ENCODE measurements at places on chromosomes 16 and 17.

DNA sequence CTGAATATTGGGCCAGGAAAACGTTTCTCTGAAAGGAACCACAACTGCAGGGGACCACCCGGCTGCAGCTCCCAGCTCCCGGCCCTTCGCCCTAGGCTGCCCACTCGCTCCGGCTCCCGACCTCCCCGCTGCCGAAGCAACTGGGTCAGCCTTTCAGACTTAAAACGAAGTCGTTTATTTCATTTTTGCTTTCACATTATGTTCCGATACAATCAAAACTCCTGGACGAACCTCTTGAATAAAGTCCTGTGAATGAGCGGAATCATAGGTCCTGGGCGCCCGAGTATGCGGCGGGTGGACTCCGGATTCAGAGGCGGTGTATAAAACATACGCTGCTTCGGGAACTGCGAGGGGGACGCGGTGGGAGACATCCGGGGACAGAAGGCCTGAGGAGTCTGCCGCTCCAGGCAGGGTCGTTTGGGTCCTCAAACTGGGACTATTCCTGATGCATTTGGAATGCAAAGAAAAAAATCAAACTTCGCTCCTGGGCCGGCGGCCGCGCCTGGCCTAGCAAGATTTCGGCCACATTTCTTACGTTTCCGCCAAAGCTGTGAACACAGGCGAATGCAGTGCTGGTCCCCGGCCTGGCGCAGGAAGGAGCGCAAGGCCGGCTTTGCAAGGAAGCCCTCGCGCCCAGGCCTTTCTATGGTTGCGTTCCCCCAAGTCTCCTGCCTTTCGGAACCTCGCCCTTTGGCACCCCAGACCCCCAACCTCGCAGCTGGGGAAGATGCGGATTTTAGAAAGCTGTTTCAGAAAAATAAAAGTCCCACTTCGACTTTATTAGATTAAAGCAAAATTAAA is 3.7 kb downstream of the CBLN1 start:
- DNase-seq = no peak

DNA sequence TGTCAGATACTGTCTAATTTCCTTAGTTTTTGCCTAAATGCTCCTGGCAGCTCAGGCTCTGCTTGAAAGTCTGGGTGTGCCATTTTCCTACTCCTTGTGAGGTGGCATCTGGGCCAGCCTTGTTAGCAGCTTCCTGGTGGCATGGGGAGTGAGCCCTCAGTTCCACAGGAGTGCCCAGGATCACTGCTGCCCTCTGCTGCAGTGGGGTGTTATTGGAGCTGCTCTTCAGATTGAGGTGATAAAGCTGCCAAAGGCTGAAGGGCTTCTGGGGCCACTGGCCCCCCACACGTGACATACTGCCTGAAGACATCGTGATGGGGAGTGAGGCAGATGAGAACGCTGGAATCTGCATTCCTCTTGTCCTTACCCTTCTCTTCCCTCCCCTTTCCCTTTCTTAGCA is 27.4 kb downstream of the CEP95 start:
- DNase-seq = no peak

DNA sequence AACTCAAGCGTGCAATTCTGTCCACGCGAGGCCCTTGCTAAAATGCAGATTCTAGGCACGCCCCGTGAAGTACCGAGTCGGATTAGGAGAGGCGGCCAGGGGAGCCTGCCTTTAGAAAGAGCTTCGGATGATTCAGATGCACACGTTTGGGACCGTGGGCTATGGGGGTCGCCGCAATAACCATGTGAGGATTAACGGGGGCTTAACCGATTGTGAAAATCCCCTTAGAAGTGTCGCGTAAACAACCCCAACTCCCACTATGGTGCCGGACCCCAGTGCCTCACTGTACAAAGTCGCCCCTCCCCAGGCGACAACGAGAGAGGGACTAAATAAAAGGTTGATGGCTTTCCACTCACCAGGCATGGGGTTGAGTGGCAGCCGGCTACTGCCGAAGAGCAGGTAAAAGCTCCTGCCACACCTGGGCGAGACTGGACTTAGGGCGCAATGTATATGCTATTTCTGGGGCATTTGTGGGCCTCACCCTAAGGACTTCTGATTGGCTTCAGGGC is 635 bp upstream of the SP2 start:
- DNase-seq = no peak

- DNase-seq = no peak
Measured at GRCh38 chr17:60354223-60354622, 37.7 kb downstream of the USP32 start.

DNA sequence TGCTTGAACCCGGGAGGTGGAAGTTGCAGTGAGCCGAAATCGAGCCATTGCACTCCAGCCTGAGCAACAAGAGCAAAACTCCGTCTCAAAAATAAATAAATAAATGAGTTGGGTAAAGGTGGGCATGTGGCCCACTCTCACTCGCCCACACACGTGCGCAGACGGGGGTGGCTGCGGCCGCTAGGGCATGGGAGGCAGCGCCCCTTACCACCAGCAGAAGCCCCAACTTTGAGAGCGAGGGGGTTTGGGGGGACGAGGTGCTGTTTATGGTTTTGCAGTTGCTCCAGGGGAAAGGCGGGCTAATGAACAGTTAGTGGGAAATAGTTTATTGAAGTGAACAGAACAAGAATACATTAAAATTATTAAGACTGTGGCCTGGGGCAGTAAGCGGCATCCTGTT is 14.9 kb upstream of the RBFOX3 start:
- DNase-seq = no peak

DNA sequence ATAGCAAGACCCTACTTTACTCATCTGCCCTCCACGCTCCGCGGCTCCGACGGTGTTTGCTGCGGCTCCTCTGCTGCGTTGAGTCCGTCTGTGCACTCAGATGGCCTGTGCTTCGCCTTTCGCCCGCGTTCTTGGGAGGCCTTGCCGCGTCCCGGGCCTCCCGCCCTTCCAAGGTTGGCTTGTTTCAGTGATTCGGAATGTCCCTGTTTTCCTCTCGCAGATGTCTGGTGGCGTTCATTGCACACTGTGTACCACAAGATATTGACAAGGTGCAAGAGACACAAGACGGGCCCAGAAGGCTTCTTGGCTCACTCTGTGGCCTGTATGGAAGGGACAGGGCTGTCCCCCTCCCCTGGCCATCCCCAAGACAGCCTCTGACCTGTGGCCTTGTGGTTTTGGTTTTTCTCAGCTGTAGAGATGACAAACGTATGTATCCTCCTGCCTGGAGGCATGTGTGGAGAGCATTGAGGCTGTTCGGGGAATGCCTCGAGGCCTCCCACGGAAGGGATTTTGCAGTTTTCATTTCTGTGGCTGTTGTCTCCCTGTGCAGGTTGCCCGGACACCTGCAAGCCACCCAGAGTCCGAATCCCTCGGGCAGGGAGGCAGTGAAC is 15.4 kb downstream of the MGRN1 start:
- DNase-seq = no peak

DNA sequence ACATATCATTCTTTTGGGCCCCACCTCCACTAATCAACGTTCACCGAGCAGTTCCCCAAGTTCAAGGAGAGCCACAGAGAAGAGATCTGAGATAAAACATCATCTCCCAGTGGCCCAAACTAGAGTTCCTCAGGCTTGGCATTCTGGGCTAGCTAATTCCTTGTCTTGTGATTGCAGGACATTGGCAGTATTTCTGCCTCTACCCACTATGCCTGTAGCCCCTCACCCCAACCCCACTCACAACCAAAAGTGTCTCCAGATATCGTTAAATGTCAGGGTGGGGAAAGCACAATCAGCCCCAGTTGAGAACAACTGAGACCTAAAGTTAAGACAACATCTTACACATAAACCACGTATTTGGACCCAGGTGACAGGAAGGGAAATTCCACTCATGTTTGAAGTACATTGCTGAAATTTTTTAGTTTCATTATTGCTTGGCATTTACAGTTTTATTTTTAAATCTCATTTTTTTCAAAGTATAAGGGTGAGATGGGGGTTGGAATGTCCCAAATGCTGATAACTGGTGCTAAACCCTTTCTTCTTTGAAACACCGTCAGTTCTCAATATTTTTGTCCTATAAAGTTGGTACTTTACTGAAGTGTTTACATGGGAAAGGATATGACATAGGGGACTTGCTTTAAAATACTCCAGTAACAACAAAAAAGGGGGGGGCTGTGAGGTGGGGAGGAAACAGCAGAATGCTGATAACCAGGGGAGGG is 13.6 kb downstream of the ZC3H7A start:
- no peak for DNase-seq

- no peak for DNase-seq
Measured at GRCh38 chr16:70304892-70305448, 6.0 kb downstream of the DDX19B start.

DNA sequence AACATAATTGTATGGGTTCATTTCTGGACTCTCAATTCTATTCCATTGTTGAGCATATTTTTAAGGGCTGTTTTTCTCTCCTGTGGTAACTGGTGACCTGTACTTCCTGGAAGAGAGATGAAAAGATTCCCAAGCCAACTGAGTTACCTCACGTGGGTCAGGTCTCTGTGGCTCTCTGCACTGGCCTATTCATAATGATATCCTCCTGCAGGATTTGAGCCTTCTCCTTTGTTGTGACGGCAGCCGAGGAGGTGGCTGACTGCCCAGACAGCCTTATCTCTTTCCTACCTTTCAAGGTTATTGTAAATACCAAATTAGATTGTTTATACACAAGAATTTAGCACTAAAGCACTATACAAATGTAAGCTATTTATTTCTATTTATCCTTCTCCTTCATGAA is 2.7 kb upstream of the ACE start:
- DNase-seq = no peak

- DNase-seq = no peak
Measured at GRCh38 chr17:10776381-10776780, 27.5 kb downstream of the TMEM238L start.

- DNase-seq = no peak
Measured at GRCh38 chr17:40072735-40073346, 10.1 kb downstream of the THRA start.

DNA sequence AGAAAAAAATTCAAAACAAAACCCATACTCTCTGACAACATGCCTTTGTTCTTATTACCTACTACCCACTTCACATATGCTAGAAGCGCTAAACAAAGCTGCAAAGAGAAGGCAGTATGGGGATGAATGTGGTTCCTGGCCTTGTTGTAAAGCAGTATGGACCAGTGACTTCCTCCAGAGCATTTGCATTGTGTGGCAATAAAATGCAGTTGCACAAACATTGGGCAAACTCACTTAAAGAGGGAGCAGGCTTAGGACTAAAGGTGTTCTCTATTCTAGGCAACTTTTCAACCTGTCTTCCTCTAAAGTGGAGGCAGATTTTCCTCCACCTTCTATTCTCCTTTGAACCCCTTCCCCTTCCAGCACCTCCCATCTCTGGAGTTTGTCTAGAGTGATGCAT is 17.1 kb downstream of the TMIGD1 start:
- no peak for DNase-seq

GRCh38 chr17:14333506-14333905 is 32.6 kb downstream of the HS3ST3B1 start:
- DNase-seq = no peak

DNA sequence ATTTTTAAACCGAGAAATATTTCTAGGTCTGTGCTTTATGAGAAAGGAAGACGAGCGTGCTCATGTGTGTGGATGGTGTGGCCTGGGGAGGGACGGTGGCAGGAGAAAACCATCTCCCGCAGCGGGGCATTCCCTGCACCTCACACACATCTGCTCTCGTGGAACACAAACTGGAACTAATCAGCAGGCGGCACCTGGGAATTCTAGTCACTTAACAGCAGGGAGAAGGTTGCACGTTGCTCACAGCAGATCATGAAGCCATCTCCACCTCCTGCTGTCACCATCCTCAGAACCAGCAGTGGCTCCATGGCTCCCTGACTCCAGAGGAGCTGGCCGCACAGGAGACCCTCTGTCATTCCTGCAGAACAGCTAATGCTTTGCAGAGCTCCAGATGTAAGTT is 35.2 kb downstream of the ADCY9 start:
- no peak for DNase-seq

GRCh38 chr16:28260193-28260592 is 32.1 kb upstream of the SBK1 start:
- DNase-seq = no peak

DNA sequence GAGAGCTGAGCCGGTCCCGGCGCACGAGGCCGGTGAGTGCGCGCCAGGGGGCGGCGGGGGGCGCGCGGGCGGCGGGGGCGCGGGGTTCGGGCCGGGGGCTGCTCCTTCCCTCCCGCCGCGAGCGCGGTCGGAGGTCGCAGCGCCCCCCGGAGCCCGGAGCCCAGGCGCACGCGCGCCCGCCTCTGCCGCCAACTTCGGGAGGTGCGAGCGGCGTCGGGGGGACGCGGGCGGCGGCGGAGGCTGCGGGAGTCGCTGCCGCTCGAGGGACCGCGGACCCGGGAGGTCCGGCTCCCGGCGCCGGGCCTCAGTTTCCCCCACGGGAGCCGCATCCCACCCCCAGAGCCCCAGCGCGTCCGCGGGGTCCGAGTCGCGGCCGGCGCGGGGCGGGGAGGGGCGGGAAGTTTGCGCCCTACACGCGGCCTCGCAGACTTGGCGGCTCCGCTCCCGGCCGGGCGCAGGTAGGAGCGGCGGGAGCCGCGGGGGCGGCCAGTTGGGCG is at the start of gene PRR35:
TSS of gene PRR35 (plus strand) at position 191 of the 497 bp plus-strand sequence. CDS start 2,901 bp downstream, outside the sequence.
- DNase-seq = no peak

DNA sequence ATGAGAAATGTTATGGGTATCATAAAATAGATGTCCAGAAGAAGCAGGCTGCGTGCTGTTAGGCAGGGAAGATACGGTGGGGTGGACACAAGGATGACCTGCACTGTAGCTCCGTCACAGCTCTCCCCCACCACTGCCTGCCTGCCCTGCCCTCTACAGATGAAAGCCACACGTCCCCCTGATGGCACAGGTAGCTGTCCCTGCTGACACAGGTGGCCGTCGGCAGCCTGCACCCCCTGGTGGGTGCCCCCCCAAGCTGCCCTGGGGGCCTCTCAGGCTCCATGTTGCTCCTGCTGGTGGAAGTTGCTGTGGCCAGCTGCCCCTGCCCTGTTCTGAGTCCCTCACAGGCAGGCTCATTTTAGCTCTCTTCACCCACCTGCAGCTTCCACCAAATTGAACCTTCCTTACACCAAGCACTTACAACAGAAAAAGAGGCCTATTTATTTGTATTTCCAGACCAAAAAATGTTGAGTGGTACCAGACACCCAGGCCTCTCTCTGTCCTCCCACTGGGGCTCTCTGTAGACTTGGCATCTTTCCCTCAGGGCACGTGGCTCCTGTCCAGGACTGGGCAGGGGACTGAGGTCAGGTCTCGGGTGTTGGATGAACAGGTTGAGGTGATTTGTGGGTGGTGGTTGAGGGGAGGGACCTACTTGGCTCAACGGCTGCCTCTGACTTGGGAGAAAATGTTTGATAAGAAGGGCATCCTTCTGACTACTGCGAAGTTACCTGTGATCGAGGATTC is 50.1 kb upstream of the CACNG5 start:
- no peak for DNase-seq

DNA sequence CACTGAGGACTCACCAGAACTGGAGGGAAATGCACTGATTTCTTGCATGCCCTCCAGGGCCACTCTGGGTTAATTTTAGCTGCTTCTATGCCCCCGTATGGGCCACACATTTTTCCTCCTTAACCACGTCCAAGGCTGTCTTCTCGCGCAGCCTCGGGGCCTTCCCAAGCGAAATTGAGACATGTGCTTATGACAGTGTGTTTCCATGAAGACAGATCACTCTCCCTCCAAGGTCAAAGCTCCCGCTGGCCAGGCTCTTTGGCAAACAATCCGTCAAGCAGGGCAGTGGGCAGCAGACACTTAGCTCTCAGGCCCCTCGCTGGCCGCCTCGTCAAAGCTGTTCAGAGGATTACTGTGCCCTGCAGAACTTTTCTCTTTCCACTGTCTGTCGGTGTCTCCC is 243.0 kb upstream of the N4BP1 start:
- no peak for DNase-seq
